SK-MEL-5 (cell line): ENCODE measurements at places on chromosomes 6 and 20.

DNA sequence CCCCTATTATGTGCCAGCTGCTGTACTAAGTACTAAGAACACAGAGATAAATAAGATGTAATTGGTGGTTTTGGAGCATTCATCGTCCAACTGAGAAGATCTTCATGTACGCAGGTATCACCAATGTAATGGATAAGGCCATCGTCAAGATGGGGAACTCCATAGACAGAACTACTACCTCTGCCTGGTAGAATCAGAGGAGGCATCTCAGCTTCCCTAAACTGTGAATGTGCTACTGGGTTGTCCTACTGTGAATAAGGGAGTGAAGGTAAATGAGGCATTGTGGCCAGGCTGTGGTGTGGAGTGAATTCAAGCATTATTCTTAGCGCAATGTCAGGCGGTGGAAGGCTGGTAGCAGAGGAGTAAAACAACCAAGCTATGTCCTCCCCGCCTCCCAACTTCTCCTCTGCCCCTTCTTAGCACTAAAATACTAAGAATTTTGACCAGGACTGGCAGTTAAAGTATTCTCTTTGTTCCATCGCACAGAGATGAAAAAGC lies 68.2 kb downstream of the TBC1D7 start:
- DNase-seq = no peak

DNA sequence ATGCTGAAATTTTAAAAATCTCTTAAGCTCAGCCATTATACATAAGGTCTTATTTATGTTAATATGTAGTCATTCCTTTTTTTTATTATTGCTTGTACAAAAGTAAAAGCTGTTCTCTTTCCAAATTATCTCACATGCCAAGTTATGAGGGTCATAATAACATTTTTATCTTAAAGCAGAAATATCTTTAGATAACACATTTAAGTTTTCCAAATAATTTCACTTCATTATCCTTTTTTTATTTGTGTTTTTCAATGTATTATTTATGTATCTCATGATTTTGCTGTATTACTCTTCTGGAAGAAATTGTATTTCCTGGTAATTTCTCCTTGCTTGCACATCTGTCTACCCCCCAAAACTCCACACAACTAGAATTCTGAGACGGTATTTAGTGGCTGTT lies 461.1 kb upstream of the SOX4 start:
- no peak for DNase-seq

- no peak for DNase-seq
These were observed 27.9 kb upstream of the BMP6 start for GRCh38 chr6:7697820-7698623.

- no peak for DNase-seq
These were observed 85.2 kb upstream of the PLCB4 start for GRCh38 chr20:8983478-8984345.

DNA sequence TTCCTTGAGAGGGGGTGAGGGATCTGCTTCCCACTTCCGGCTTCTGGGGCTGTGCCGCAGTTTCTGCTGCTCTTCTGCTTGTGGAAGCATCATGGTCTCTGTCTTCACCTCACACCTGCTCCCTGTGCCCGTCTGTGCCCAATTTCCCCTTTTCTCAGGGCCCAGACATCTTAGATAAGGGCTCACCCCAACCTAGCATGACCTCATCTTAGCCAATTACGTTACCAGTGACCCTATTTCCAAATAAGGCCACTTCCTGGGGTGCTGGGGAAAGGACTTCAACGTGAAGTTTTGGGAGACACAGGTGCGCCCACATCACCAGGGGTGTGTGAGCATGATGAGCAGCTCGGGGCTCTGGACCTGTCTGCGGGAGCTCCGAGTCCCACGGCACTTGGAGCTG lies 20.7 kb upstream of the RBBP8NL start:
- DNase-seq = no peak

DNA sequence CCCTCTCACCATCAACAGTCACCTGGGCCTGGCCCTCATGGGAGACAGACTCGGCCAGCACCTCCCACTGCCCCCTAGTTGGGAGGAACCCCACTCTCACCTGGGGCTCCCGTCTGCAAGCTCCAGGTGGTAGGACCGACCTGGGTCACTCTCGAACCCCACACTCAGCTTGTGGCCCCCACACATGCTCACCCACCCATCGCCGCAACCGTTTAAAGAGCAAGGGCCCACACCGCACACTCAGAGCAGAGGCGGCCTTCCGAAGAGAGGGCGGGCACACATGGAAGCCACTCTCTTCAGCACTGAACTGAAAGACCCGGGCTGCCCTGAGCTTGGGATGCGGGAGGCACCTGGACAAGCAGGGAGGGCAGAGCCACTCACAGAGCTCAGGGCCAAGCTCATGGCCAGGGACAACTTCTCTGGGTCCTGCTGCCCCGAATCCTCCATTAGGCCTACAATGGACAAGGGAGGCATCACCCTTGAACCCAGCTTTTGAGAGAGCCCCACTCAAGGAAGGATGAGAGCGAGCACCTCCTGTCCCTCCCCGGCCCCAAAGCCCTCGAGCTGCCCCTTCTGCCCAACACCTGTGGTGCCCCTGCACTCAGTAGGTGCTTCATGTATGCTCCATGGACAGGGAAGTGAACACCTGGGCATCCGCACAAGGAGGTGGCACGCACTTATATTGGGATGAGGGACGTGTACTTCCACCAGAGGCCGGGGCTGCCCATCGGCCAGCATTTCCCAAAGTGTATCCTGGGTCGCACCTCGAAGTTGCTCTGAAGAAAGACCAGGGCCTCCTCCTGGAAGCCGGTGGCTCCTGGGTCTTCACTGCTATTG lies 50.4 kb downstream of the YTHDF1 start:
- no peak for DNase-seq

- no peak for DNase-seq
These were observed 42.4 kb downstream of the PTCHD4 start for GRCh38 chr6:48068278-48069251.

GRCh38 chr20:20227013-20227571 lies 140.8 kb upstream of the INSM1 start:
- no peak for DNase-seq

DNA sequence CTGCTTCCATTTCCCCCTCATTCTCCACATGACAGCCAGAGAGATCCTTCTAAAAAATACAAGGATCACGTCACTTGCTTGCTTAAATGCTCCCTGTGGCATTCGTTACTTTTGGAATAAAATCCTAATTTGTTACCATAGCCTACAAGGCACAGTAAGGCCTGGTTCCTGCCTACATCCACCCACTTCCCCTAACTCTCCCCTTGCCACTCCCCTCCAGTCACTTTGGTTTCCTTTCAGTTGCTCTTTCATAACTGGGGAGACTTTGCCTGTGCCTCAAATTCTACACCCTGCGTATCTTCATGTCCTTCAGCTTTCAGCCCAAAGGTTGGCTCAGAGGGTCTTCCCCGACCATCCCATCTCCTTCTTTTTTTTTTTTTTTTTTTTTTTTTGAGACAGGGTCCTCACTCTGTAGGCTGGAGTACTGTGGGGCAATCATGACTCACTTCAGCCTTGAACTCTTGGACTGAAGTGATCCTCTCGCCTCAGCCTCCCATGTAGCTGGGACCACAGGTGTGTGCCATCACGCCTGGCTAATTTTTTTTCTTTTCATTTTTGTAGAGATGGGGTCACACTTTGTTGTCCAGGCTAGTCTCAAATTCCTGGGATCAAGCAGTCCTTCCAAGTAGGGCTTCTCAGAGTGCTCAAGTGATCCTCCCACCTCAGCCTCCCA lies 12.5 kb downstream of the ID1 start:
- no peak for DNase-seq

DNA sequence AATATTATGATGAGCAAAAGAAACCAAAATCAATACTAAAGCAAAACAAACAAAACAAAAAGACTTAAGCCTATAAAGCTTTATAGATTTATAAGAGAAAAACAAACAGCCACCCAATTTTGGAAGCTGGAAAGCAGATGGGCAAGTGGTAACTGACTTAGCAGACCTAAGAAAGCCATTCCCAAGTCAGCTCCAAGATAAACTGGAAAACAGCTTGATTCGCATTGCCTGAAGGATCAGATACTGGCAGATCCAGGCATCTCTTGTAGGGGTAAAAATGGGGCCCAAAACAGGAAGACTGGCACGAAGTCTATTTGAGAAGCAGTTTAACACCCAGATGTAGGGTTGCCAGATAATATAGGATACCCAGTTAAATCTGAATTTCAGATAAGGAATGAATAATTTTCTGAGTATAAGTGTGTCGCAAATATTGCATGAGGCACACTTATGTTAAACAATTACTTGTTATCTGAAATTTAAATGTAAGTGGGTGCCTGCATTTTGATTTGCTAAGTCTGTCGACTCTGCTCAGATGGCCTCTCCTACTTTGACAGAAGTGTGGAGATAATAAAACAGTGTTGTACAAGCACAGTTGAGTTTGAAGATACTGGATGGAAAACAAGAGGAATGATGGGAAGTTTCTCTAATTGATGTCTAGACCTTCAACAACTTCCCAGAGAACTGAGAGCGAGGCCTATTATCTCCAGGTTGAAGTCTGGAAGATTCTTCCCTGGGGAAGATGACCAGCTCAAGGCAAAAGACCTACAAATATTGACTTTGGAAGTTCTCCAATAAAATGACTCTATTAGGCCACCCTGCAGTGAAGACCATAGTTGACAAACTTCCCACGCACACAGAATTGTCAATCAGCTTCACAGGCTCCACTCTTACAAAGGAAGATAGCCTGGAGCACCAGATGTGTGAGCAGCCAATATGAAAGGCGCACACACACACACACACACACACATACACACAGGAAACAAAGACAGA lies 113.4 kb downstream of the FAM50B start:
- peak; percentile 31 for DNase-seq
